ENCODE measurements at places on chromosomes 16 and 17.

DNA sequence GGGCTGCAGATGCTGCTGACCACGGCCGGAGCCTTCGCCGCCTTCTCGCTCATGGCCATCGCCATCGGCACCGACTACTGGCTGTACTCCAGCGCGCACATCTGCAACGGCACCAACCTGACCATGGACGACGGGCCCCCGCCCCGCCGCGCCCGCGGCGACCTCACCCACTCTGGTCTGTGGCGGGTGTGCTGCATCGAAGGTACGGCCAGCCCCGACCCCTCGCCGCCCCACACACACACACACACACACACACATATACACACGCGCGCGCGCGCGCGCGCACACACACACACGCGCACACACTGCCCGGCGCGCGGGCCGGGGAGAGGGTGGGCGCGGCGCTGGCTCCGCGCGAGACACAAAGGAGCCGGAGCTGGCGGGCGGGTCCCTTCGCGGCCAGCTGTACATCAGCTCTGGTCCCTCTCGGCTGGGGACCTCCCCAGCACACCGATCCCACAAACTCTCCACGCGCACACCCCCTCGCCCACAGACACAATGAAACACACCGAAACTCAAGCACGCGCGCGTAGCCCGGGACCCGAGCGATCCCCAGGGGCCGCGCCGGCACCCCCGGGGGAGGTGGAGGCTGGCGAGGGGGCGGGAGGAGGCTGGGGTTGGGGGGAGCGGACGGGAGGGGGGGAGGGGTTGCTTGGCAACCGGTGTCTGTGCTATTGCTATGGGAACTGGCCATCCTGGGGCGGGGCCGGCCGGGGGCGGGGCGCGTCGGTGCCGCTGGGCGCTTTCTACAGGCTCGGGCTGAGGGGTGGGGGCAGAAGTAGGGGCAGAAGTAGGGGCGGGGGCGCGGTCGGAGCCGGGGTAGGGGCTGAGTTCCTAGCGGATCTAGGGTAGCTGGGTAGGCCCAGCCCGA lies 658 bp downstream of the CACNG4 start:
- DNase-seq: no peak

DNA sequence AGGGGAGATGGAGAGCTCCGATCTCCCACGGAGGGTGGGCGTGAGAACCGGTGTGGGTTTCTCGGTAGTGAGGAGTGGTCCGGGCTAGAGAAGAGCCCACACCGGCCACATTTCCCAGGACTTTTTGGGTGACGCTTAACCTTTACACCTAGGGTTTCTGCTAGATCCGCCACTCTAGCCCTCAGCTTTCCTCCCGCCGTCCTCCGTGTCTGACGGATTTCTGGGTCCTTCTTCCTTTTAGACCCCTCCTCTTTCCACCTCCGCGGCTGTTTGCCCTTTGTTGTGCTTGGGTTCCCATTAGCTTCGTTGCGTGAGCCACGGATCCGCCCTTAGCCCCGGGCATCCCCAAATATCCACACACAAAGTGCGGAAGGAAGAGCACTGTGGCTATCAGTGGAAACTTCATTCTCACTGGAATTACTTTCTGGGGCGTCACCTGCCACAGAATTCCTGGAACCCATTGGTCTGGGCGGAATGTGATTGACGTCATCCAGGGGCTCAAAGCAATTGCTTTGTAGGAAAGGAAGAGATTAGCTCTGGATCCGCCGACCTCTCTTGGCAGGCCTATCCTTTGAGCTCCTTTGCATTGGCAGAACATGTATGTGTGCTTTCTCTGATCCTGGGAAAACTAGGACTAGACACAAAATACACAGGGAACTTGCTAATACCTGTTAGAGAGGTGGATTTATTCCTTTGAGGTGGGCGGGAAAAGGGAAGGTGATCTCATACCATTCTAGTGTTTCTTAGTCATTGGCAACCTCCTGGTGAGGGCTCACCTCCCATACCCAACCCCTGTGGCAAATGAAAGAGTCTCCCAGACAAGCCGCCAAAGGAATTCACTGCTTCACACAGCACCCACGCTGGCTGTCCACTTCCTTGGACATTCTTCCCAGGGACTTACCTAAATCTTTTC lies 654 bp downstream of the TNFAIP1 start:
- no peak for DNase-seq

DNA sequence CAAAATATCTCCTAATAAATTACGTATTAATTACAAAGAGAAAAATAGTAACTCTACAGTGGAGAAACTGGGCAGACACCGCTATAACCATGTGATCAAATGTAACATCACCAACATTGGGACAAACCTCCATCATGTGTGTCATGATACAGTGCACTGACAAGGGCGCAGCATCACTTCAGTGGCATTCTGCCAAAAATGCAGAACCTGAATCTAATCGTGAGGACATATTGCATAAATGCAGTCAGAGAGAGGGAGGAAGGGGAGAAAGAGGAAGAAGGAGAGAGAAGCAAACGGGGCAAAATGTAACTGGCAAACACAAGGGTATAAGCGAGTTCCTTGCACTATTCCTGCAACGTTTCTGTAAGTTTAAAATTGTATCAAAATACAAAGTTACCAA lies 74.2 kb upstream of the MARCHF10 start:
- no peak for DNase-seq

DNA sequence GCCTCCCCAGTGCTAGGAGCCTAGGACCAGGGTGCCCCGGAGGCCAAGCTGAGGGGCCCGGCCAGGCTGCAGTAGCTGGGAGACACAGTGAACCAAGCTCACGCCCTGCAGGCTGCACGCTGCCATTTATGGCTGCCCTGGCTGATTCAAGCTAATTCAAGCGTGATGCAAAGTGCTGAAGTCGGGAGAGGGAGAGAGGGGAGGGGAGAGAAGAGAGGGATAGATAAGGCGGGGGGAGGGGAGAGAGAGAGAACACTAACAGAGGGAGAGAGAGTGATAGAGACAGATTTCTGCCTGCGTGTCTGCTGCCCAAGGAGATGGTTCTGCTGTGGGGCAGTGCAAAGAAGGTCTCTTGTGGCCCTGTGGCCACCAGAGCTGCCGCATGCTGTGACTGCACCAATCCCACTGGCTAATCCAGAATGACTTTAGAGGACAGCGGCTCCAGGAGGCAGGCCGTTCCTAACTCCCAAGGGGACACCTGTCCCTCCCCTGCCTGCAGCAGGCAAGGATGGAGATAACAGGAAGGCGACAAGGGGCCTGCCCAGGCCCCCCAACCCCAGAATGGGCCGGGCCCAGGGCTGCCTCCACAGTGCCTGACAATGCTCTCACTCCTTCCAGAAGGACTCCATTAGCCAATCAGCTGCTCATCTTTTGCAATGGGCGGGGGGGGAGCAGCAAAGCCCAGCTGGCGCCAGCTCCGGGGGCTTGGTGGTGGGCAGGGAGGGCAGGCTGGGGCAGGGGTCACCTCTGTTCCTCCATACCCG lies 12.9 kb downstream of the MXRA7 start:
- no peak for DNase-seq

GRCh38 chr17:28201315-28201714 lies 117.7 kb upstream of the TMEM97 start:
- no peak for DNase-seq

- no peak for DNase-seq
Observed at GRCh38 chr17:78939615-78940014, 14.4 kb upstream of the TIMP2 start.

- no peak for DNase-seq
Observed at GRCh38 chr17:79797492-79798298, 818 bp upstream of the CBX8 start.

GRCh38 chr16:22751685-22752084 lies 62.3 kb upstream of the HS3ST2 start:
- DNase-seq: no peak

DNA sequence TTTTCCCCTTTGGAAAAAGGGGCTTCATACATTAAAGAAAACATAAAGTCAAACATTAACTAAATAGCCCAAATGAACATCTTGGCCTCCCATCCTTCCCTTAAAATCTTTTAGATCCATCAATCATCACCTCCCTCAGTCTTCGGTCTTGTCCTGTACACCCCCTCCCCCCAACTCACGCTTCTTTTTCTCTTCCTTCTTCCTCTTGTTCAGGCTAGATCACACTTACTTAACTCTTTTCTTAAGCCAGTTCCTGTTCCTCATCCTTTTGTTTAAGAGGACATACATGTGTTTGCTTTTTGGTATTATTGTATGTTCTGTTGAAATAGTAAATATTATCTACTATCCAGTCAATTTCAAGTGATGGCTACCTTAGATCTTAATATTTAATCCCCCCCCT lies 5.5 kb downstream of the MFSD6L start:
- no peak for DNase-seq

DNA sequence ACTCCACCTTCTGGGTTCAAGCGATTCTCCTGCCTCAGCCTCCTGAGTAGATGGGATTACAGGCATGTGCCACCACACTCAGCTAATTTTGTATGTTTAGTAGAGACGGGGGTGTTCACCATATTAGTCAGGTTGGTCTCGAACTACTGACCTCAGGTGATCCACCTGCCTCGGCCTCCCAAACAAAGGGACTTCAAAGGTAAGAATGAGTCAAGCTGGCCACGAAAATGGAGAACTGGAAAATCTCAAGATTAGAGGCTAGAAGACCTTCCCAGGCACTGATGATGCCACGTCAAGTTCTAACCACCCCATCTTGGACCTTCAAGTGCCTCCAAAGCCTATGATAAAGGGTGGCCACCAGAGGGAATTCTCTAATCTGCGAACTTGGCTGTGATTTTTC lies 1.3 kb upstream of the CCL15 start:
- DNase-seq: no peak

DNA sequence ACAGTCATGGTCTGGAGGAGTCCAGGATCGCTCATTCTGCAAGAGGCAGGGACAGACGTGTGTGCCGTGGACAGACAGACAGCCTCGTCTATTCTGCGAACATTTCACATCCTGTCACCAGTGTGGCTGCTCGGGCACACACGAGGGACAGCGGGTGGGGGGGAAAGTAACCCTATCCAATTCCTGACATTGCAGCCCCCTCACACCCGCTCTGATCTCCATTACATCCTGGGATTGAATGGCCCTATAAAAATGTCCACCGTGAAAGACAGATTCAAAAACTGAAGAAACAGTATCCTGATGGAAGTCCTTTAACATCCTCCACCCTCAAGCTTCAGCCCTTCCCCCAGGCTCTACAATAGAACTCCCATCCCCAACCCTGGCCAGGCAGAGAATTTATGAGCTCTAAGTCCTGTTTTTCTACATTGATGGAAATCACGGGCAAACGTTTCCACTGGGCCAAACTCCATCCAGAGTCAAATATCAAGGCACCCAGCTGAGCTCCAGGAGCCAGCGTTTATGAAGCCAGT lies 39.4 kb downstream of the HS3ST3A1 start:
- DNase-seq: no peak
